ENCODE measurements at places on chromosomes 16 and 17. TPM values are rescaled to one million over a fixed set of nuclear protein-coding genes. Genes with fewer than 3 reads are reported as not detected.

DNA sequence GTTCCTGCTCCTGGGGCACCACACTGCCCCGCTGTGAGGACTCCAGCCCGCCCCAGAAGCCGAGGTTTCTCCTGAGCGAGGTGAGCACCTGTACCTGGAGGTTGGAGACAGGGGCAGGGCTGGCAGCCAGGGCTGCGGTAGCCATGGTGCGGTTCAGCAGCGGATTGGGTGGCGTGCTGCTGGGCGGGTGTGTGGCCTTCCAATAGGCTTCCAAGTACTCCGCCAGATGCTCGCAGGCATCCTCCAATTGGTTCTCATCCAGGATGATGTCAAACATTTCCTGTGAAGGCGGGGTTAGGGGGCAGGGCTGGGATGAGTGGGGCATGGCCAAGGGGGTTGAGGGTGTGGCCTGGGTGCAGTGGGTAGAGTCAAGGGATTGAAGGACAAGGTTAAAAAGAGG lies 11.3 kb upstream of the ARL5C start:
- H3K4me3 ChIP-seq, result no peak overlapping the region
- H3K36me3 ChIP-seq, result peaks cover 27% of the 10 kb centered on the region
- H3K27ac ChIP-seq, result no peak overlapping the region
- H3K4me1 ChIP-seq, result peaks cover 28% of the 10 kb centered on the region

DNA sequence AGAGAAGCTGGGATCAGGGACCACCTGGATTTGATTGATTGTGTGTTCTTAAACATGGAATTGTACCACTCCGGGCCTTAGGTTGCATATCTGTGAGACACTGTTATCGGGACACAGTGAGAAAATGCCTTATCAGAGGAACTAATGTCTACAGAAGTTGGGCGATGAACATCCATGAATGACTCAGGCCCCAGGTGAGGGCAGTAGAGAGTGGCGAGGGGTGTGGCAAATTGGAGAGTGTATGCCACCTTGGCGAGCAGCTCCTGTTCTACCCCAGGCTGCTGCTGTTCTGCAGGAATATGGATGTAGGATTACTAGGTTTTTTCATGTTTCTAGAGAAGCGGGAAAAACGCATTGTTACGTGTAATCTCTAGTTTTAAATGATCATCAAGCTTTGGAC lies 38.8 kb downstream of the CLEC16A start:
- H3K4me3 ChIP-seq, result no peak overlapping the region
- DNase-seq, result no peak
- H3K4me1 ChIP-seq, result peaks cover 34% of the 10 kb centered on the region
- no peaks in the 10 kb centered on the region for H3K27me3 ChIP-seq
- no peak overlapping the region for H3K27ac ChIP-seq

DNA sequence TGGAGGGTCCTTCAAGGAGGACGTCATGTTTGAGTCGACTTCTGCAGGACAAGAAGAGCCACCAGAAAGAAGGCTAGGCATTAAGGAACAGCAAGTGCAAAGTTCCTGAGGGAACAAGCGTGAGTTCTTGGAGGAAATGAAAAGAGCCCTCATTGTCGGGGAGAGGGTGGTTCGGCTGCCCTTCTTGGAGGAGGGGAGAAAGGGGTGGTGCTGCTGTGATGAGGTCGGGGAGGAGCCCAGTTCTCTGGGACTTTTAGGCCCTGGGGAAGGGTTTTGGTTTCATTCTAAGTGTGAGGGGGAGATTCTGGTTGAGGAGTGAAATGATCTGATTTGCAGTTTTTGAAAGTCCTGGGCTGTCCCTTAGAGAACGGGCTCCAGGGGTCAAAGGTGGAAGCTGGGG lies 4.1 kb downstream of the BICDL2 start:
- no peak overlapping the region for H3K4me3 ChIP-seq
- no peak overlapping the region for H3K27ac ChIP-seq
- peaks cover 6% of the 10 kb centered on the region for H3K4me1 ChIP-seq
- H3K27me3 ChIP-seq, result peaks cover 51% of the 10 kb centered on the region

DNA sequence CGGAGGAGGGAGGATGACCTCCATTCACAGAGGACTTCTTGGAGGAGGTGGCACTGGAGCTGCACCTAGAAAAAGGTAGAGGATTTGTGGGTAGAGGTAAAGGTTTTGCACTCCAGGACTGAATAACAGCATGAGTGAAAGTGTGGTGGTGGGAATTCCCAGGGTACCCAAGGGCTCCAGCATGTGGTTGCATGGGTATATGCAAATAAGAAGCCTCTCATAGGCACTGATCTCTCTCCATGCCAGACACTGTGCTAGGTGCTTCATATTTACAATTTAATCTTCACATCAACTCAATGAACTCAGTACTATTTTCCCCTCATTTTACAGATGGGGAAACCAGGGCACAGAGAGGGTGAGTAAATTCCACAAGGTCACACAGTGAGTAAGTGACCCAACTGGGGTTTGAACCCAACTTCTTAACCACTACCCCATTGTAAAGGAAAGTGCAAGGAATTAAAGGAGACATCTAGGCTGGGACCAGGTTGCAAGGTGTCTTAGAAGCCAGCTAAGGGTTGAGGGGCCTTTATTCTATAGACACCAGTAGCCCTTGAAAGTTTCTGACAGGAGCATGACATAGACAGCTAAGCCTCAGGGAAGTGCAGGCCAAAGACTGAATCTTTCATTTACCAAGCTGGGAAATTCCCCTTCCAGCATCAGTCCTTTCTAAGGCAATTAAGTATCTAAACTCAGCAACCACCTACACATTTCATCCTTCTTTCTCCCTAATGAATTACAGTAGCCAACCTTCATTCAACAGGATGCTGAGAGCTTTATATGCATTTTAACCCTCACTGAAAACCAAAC lies 21.3 kb downstream of the SCNN1B start:
- H3K36me3 ChIP-seq, result no peaks in the 10 kb centered on the region
- H3K27me3 ChIP-seq, result peaks cover 21% of the 10 kb centered on the region
- H3K4me1 ChIP-seq, result no peaks in the 10 kb centered on the region
- no peak for DNase-seq

GRCh38 chr16:73794994-73795393 lies 501.6 kb upstream of the PSMD7 start:
- H3K4me1 ChIP-seq, result no peaks in the 10 kb centered on the region
- peaks cover 6% of the 10 kb centered on the region for H3K27me3 ChIP-seq
- H3K36me3 ChIP-seq, result 0 out of 2 replicates have a peak, but pooled peaks cover 4% of the 10 kb centered on the region
- H3K27ac ChIP-seq, result no peak overlapping the region
- DNase-seq, result no peak
- no peak overlapping the region for H3K4me3 ChIP-seq

DNA sequence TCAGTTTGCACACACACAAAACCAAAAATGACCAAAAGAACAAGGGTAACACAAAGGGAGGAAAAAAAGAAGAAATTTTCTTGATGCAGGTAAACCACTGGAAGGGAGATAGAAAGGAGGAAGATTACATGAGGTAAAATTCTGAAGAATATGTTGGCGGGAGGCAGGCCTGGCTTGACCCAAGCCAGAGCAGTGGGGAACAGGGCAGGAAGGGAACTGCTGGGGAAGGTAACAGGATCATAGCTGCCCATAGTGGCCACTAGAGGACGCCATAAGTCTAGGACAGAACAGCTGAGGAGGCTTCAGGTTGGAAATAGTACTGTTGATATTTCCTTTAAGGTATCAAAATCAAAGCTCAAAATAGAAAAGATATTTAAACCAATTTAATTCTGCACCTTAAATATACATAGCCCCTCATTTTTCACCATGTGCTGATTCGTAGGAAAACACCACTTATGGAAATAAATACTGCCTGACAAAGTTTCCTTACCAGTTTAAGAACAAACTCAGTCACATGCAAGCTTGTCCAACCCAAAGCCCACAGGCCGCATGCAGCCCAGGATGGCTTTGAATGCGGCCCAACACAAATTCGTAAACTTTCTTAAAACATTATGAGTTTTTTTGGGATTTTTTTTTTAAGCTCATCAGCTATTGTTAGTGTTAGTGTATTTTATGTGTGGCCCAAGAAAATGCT lies 15.5 kb downstream of the VPS35 start:
- no peaks in the 10 kb centered on the region for H3K27me3 ChIP-seq
- peaks cover 24% of the 10 kb centered on the region for H3K36me3 ChIP-seq
- H3K4me3 ChIP-seq, result no peak overlapping the region
- H3K27ac ChIP-seq, result no peak overlapping the region

Gene TPSAB1
- total RNA-seq, result not detected

Gene ZNF652
- 12.2 TPM for total RNA-seq

Data from HFFc6 (cell line).